ENCODE measurements at places on chromosomes 3 and 15. TPM values are rescaled to one million over a fixed set of nuclear protein-coding genes. Genes with fewer than 3 reads are reported as not detected.

AHSG gene
- not detected for total RNA-seq

P3H2 gene
- 15.0 TPM for total RNA-seq

CNTN3 gene
- 0.04 TPM for total RNA-seq

ISL2 gene
- not detected for total RNA-seq

PLA2G4D gene
- 1.5 TPM for total RNA-seq

ITGB5 gene
- 83.0 TPM for total RNA-seq

ZNF654 gene
- 13.1 TPM for total RNA-seq

AGBL1 gene
- total RNA-seq = not detected

IQCB1 gene
- 9.0 TPM for total RNA-seq

CCR2 gene
- 0.48 TPM for total RNA-seq

GALK2 gene
- total RNA-seq = 16.7 TPM

GRAMD2A gene
- total RNA-seq = 4.0 TPM

CFAP20DC gene
- total RNA-seq = 8.7 TPM

CRTC3 gene
- 13.0 TPM for total RNA-seq

NR2E3 gene
- 0.56 TPM for total RNA-seq

KCNH8 gene
- total RNA-seq = 0.08 TPM

ARGFX gene
- not detected for total RNA-seq

MYL3 gene
- 0.36 TPM for total RNA-seq

Data from esophagus mucosa (tissue), 1 donor.